ENCODE measurements at places on chromosomes 2 and 18. TPM values are rescaled to one million over a fixed set of nuclear protein-coding genes. Genes with fewer than 3 reads are reported as not detected.

DNA sequence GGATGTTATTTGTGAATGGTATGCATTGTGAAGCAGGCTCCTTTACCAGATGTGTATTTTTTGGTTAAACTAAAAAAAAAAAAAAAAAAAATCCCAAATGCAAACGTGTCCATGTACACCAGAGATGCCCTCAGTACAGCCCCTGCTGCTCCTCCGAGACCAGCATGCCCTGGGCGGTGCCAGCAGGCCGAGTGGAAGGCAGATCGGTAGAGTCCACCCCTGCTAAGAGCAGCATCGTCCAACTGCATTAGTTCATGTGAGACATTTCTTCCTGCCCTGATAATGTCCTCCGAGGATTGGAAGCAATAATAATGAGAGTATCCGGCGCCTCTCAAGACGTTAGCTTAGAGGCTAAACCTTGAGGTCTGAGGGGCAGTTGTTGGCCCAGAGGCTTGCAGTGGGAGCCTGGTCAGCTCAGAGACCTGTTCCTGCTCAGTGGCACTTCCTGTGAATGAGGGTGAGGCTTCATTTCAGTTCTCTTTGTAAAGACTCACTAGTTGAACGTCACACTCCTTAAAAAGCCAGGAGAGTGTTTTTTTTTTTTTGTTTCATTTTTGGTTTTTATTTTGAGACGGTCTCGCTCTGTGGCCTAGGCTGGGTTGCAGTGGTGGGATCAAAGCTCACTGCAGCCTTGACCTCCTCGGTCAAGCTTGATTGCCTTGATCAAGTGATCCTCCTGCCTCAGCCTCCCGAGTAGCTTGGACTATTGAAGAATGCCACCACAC, 5.6 kb downstream of the SLC66A3 start:
- H3K4me1 ChIP-seq: peaks cover 10% of the 10 kb centered on the region
- no peaks in the 10 kb centered on the region for H3K27me3 ChIP-seq
- peak overlapping the region; percentile 17 for H3K4me3 ChIP-seq
- peak overlapping the region; percentile 85 for H3K27ac ChIP-seq

GRCh38 chr18:10444314-10445006, 10.0 kb upstream of the APCDD1 start:
- no peaks in the 10 kb centered on the region for H3K4me1 ChIP-seq
- H3K4me3 ChIP-seq: no peak overlapping the region
- no peak overlapping the region for H3K27ac ChIP-seq
- no peaks in the 10 kb centered on the region for H3K36me3 ChIP-seq
- no peak for DNase-seq

DNA sequence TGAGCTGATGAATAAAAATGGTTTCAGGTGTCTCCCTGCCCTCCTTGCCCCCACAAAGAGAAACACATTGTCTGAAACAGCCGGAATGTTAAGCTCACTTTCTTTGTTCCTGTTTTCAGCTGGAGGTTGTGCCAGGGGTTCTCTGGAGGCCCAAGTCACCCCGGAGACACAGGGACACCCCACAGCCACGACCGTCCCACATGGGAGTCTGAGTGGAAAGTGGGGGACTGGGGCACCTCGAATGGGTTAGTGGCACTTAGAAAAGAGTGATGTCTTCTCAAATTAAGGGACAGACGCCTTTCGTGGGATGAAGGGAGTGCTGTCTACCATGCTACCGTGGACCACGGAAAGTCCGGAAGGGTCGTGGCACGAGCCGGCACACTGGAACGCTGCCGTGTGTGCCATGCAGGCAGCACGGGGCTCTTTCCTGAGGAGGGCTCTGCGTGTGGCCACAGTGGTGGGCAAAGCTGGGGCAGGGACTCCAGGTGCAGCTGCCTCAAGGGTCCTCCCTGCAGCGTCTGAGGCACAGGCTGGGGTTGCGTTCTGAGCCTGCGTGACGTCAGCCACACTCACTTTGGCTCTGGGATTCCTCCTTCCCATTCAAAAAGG, 39.4 kb upstream of the CTDP1 start:
- DNase-seq: no peak
- no peaks in the 10 kb centered on the region for H3K36me3 ChIP-seq
- H3K4me3 ChIP-seq: no peak overlapping the region
- no peak overlapping the region for H3K27ac ChIP-seq
- peaks cover 13% of the 10 kb centered on the region for H3K27me3 ChIP-seq
- no peaks in the 10 kb centered on the region for H3K4me1 ChIP-seq

DNA sequence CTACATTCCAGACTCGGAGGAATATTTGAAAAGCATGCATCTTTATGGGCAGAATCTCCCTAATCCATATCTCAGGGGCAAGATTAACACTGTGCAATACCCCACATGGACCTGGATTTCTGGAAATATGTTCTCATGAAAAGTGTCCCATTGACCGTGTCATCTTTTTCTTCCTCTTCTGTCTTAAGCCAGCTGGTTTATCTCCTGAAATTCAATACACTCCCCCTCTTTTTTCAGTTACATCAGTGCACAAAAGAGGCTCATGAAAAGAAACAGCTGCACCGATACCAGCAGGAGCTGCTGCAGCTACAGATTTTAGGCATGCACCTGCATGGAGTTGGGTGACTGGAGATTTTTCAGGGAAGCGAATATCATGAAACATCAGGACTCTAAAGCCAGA, 117.2 kb downstream of the SLC4A3 start:
- no peak for DNase-seq
- H3K4me1 ChIP-seq: no peaks in the 10 kb centered on the region
- no peaks in the 10 kb centered on the region for H3K27me3 ChIP-seq

GRCh38 chr18:27871726-27872125, 305.2 kb downstream of the CDH2 start:
- H3K27ac ChIP-seq: no peak overlapping the region
- H3K27me3 ChIP-seq: no peaks in the 10 kb centered on the region
- H3K4me1 ChIP-seq: no peaks in the 10 kb centered on the region
- H3K36me3 ChIP-seq: no peaks in the 10 kb centered on the region

The SERPINB11 gene
- total RNA-seq: not detected

The MYOM1 gene
- 0.75 TPM for total RNA-seq

The UGT1A5 gene
- not detected for total RNA-seq

- H3K27me3 ChIP-seq: peaks cover 6% of the 10 kb centered on the region
- H3K36me3 ChIP-seq: no peaks in the 10 kb centered on the region
- no peak for DNase-seq
- no peak overlapping the region for H3K27ac ChIP-seq
- H3K4me3 ChIP-seq: no peak overlapping the region
Measured at GRCh38 chr2:3692375-3692774, 11.0 kb upstream of the DCDC2C start.

DNA sequence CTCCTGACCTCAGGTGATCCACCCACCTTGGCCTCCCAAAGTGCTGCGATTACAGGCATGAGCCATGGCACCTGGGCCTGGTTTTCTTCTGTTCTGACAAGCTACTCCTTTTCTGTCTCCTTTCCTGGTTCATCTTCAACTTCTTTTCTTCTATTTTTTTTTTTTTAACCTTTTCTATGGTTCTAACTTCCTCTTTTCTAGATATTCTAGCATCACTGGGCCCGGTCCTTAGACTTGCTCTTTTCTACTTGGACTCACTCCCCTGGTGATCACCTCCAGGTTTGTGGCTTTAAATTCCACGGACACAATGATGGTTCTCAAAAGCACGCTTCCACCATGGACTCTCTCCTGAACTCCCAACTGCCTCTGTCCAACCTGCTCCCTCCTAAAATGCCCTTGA, 2.0 kb downstream of the EIF2AK2 start:
- peaks cover 54% of the 10 kb centered on the region for H3K4me1 ChIP-seq
- H3K27ac ChIP-seq: peak overlapping the region; percentile 92
- peak overlapping the region; percentile 92 for H3K4me3 ChIP-seq
- DNase-seq: no peak
- H3K36me3 ChIP-seq: peaks cover 36% of the 10 kb centered on the region

The CYP1B1 gene
- 12.2 TPM for total RNA-seq

GRCh38 chr18:46148810-46149209, 44.6 kb downstream of the HAUS1 start:
- peak; percentile 88 for DNase-seq
- H3K4me3 ChIP-seq: no peak overlapping the region
- peak overlapping the region; percentile 7 for H3K27ac ChIP-seq
- peaks cover 26% of the 10 kb centered on the region for H3K4me1 ChIP-seq
- H3K36me3 ChIP-seq: no peaks in the 10 kb centered on the region

DNA sequence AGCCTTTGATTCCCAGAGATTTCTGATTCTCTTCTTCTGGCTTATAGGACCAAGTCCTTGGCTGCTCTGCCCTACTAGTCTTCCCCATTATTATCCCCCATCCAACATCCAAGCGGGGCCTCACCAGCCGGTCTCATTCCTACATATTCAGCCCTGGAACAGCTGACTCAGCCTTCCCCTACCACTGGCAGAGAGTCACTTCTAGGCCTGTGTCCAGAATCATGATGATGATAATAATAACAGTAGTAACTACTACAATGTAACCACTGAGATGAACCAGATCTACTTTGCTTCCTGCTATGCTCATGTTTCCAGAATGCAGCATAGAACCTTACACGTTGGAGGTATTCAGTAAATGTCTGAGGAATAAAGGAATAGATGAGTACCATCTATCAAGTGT, 295.2 kb downstream of the SRBD1 start:
- DNase-seq: no peak
- H3K36me3 ChIP-seq: no peaks in the 10 kb centered on the region
- no peaks in the 10 kb centered on the region for H3K27me3 ChIP-seq
- H3K4me1 ChIP-seq: no peaks in the 10 kb centered on the region
- H3K27ac ChIP-seq: no peak overlapping the region

DNA sequence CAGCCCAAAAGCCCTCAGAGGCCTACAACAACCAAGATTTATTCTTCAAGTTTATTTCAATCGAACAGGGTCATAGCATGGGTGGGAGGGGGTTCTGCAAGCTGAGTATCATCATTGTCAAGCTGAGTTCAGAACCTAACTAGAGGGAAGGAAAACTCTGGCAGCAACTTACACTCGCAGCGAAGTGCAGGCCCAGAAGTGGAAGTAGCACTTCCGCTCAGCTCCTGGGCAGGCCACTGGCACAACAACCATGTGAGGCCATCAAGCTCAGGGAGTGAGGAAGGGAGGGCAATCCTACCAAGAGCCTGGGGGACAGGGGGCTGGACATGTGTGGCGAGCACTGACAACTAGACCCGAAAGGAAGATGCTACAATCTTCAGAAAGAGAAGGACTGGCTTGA, 4.8 kb downstream of the UXS1 start:
- DNase-seq: no peak
- H3K36me3 ChIP-seq: peaks cover 49% of the 10 kb centered on the region
- no peak overlapping the region for H3K4me3 ChIP-seq
- H3K27me3 ChIP-seq: peaks cover under 1% of the 10 kb centered on the region

DNA sequence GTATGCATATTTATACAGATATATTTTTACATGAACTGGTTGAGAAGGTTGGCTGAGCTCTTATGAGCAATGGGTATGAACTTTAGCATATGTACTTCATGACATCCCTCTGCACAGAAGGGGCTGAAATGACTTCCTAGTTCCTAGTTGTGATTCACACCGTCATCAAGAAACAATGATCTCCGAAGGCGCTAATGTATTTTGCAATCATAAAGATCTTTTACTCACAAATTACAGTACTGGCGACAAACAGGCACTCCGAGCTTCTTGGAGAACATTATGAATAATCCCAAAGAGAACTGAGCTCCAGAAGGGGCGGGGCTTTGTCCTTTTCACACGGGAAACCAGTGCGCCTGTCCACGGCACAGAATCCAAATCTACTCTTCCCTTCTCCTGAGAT, 18.1 kb downstream of the BCL2 start:
- no peaks in the 10 kb centered on the region for H3K27me3 ChIP-seq
- peaks cover 79% of the 10 kb centered on the region for H3K4me1 ChIP-seq
- DNase-seq: peak; percentile 56

DNA sequence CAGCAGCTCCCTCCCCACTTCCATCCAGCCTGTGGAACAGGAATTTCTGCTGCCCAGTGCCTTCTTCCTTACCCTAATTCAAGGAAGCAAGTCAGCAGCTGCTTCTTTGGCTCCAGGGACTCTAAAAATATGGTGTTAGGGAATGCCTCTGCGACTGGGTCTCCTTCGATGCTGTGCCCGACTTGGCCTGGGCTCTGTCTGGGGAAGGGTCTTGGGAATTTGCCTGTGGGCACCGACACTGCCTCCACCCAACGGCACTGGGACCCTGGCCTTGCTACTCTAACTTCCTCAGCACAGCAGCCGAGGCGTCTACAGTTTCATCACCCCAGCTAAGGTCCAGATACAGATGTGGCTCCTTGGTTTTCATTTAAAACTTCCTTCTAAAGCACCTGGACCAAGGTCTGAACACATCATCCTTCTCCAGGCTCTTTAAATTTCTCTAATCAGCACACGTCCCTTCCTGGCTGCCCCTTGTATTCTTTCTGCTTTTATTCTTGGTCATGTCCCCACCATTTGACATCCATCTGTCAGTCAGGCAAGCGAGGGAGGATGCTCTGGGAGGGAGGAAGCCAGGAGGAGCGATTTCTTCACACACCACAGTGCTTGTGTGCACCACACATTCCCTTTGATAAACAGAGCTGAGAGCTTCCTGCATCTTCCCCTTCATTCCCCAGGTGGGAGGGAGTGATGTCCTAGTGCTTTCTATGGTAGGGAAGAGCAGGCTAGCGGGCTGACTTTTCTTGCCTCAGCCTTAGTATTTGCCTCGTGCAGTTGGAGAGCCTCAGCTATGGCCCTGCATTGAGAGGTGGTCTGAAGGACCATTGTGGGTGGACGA, 6.8 kb downstream of the LBH start:
- peaks cover 92% of the 10 kb centered on the region for H3K36me3 ChIP-seq
- H3K27ac ChIP-seq: peak overlapping the region; percentile 90
- no peak for DNase-seq
- peak overlapping the region; percentile 84 for H3K4me3 ChIP-seq
- H3K4me1 ChIP-seq: peaks cover 80% of the 10 kb centered on the region
- no peaks in the 10 kb centered on the region for H3K27me3 ChIP-seq

The ITPRIPL1 gene
- 51.4 TPM for total RNA-seq

GRCh38 chr2:207497596-207497995, 32.2 kb upstream of the CREB1 start:
- H3K36me3 ChIP-seq: no peaks in the 10 kb centered on the region
- H3K4me3 ChIP-seq: no peak overlapping the region
- H3K27ac ChIP-seq: no peak overlapping the region
- H3K4me1 ChIP-seq: peaks cover 27% of the 10 kb centered on the region
- no peaks in the 10 kb centered on the region for H3K27me3 ChIP-seq
- DNase-seq: no peak

DNA sequence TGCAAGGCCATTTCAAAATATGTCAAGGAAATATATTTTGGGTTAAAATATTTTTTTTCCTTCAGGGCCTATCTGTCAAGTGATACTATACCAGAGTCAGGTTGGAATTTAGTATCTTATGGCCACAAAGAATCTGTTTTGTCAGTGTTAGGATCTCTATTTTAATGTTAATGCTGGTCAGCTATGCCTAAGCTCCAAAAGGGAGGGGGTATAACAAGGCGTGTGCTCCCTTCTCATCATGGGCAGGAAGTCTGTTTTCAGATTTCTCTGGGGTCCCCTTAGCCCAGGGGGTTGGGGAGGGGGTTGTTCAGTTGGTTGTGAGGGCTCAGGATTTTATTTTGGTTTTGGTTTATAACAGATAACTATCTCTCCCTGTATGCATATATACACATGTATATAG, 126.4 kb downstream of the TMEM163 start:
- H3K36me3 ChIP-seq: no peaks in the 10 kb centered on the region
- no peak overlapping the region for H3K27ac ChIP-seq
- no peaks in the 10 kb centered on the region for H3K4me1 ChIP-seq
- H3K27me3 ChIP-seq: no peaks in the 10 kb centered on the region

The CTAGE1 gene
- total RNA-seq: not detected
